ENCODE measurements at places on chromosomes 2 and 18.
A peak's percentile ranks its signal among the peaks of the same experiment; 100 is the strongest.

GRCh38 chr18:76721207-76721996 lies 101.0 kb upstream of the ZNF236 start:
- peak; percentile 62 for DNase-seq

DNA sequence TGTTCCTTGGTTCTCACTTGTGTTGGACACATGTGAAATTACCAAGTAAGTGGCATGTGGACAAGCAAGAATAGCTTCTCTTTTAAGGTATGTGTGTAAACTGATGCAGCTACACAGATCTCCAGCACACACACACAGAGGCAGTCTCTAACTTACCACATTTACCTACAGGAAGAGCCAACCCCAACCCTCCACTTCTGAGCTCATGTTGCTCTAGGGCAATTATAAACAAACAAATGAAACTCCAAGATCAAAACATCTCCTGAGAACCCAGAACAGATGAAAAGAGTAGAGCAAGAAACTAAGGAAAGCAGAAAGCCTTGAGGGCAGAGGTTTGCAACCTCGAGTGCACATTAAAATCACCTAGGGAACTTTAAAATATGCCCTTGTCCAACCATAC lies 16.0 kb upstream of the TMEM37 start:
- DNase-seq = no peak

- no peak for DNase-seq
Observed at GRCh38 chr2:178592655-178593054, 112.4 kb downstream of the PLEKHA3 start.

GRCh38 chr2:177187631-177188312 lies 24.8 kb upstream of the HNRNPA3 start:
- no peak for DNase-seq

DNA sequence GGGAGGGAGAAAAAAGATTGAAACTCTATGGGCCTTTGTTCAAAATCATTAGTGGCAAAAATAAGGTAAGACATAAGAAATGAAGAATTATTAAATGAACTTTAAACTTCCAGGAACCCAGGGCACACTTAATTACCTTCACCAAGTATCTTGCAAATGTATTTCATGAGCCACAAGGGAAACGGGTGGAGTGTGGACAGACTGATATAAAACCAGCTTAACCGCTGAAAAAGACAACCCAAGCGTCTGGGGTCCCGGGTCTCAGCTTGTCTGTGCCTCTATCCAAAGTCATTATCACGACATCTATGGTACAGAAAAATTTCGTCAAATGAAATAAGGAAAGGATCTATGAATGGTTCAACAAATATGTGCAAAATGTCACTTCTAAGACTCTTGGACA lies 13.9 kb upstream of the MBOAT2 start:
- DNase-seq = no peak

GRCh38 chr2:124534028-124534427 lies 508.9 kb downstream of the CNTNAP5 start:
- DNase-seq = no peak

DNA sequence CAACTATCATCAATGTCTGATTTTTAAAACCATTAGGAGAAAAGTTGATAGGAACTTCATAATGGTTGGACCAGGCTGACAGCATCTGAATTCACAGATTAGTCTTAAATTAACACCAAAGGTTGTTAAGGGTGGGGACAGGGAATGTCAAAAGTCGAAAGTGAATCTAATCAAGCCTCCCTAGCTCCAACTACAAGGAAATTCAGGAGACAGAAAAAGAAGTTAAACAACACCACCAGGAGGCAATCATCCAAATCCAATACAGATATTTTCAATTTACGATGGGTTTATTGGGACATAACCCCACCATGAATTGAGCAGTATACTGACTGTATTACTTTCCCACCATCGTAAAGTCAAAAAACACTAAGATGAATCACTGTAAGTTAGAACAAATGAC lies 32.8 kb downstream of the ATF2 start:
- DNase-seq = no peak

- DNase-seq = no peak
Observed at GRCh38 chr2:37402636-37403035, 58.2 kb downstream of the QPCT start.

DNA sequence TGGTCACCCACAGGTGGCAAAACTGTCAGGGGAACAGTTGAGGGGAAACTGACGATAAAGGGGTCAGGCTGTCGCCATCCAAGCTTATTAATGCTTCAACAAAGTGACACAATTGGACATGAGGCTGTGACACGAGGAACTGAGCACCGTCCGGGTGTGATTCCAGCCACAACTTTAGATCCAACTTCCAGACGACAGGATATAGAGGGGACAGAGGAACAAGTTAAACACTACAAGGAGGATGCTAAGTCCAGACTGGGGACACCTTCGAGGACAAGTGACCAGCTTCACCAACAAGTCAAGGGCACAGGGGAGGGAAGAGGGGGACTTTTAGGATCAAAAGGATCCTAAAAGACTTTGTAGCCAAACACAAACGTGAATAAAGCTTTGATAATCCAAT lies 23.8 kb downstream of the BOK start:
- DNase-seq = no peak

DNA sequence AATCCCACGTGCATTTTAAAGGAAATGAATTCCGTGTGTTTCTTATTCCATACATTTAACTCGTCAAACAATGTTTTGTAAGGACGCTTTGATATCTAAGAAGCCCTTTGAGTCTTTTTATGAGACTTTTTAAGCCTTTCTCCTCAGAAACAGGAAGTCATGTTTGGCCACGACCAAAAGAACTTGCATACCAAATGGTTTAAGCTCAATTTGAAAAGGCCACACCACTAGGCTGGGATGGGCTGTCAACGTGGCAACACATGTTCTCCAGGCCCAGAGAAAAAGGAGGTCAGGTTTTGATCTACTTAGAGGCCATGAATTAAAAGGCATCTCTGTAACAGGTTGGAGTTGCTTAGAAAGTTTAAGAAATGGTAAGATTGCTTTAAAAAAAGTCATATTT lies 441.8 kb downstream of the CMPK2 start:
- no peak for DNase-seq

GRCh38 chr2:66478731-66479316 lies 43.9 kb downstream of the MEIS1 start:
- no peak for DNase-seq

DNA sequence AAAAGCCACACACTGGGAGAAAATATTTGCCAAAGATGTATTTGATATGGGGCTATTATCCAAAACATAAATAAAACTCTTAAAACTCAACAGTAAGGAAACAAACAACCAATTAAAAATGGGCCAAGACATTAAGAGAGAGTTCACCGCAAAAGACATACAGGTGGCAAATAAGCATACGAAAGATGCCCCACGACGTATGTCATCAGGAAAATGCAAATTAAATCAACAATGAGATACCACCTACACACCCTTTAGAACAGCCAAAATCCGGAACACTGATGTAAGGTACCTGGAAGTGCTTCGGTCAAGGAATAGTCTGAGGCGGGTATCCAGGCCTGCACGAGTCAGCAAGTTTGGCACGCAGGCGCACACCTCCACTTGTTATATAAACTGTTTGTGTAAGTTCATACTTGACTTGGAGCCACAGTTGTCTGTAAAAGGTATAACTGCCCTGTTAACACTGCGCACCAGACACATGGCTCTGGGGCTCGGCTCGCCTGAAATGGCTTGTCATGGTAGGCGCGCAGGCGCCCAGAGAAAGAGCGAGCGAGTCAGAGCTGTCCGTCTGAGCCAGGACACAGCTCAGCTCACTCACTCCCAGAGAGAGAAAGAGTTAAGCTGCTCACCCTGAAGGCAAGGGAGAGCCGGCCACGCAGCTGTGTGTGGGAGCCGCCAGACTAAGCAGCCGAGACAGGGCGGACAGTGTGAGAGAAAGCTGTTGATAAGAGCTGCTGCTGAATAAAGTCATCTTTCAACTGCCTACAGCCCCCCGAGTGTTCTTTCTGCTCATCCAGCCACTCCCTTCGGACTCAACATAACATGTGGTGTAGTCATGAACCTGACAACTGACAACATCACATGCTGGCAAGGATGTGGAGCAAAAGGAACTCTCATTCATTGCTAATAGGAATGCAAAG lies 87.3 kb downstream of the HNRNPLL start:
- DNase-seq = no peak

GRCh38 chr2:200604571-200605255 lies 18.9 kb downstream of the AOX1 start:
- DNase-seq = no peak

DNA sequence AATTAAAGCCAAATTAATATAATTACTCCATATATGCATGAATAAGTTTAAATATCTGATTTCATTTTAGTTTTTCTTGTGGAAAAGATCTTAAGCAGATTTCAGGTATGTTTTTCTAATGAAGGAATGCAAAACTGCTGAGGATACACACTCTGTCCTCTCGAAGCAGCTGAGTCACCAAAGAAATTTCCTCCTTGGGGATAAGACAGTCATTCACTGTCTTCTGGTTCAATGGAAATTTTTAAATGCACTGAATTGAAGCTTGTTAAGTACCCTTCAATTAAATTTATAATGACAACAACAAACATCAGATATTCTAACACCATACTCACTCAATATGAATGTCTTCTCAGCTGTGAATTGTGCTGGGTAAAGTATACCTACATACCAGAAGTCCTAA lies 101.5 kb upstream of the DNER start:
- DNase-seq = no peak

DNA sequence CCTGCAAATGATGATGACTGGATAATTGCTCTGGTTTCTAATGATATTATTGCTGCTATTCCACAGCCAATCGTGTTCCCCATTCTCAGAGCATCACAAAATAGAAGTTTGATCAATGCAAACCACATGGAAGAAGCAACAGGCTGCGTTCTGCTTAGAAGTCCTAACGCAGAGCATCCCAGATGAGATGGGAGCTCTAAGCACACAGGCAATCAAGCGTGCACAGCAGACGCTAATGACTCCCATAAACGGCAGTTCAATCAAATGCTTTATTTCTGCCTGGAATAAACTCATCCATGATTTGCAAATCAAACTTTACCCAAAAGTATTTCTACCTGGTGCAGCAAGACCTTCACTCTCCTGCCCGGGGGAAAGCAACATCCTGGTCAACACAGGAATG lies 304.2 kb downstream of the FBXO15 start:
- DNase-seq = no peak

- peak; percentile 68 for DNase-seq
Observed at GRCh38 chr2:9779596-9780264, 63.5 kb upstream of the TAF1B start.

GRCh38 chr2:25804338-25804737 lies 73.9 kb downstream of the ASXL2 start:
- peak; percentile 42 for DNase-seq
